ENCODE measurements at places on chromosomes 2 and 18. TPM values are rescaled to one million over a fixed set of nuclear protein-coding genes. Genes with fewer than 3 reads are reported as not detected.
A peak's percentile ranks its signal among the peaks of the same experiment; 100 is the strongest.

DNA sequence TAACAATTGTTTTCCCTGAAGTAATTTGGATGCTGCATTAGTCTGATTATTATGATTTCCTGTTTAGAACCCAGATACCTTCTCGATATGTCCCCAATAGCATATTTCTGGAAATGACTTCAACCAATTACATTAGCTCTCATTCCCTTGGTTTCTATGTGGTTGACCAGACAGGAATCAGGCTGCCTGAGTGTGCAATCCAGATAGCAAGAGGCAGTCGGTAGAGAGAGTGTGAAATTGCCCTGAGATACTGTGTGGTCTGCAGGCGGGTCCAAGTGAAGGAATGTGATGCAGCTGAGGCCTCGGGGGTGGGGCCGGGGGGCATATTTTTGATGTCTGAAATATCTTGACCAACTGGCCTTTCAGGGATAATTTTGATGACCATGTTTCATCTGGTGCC is 143.9 kb upstream of the ITGA6 start:
- DNase-seq, result no peak

DNA sequence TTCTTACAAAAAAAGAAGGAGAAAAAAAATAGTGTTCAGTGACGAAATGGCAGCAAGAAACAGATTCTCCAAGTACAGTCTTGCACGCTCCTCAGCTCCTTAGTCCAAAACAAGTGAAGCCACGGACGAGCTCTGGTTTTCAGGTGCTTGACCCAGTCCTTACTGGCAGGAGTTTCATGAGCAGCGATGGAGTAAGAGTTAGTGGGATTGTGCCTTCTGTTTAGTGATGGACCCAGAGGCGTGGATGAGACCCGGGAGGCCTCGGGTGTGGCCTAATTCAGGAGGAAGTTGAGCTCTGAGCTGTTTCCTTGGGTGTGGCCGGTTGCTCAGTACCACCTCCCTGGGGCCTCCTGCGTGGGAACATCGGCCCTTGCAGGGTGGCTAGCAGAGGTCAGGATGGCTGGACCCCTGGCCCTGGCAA is 52.0 kb downstream of the KIF5C start:
- DNase-seq, result no peak

Gene DES
- 3.0 TPM for total RNA-seq

Gene KIF3C
- 35.2 TPM for total RNA-seq

Gene CTDP1
- total RNA-seq, result 33.7 TPM

- DNase-seq, result no peak
These were observed 34.2 kb upstream of the NCOA1 start for GRCh38 chr2:24456599-24457556.

Gene ACVR1C
- total RNA-seq, result 0.81 TPM

DNA sequence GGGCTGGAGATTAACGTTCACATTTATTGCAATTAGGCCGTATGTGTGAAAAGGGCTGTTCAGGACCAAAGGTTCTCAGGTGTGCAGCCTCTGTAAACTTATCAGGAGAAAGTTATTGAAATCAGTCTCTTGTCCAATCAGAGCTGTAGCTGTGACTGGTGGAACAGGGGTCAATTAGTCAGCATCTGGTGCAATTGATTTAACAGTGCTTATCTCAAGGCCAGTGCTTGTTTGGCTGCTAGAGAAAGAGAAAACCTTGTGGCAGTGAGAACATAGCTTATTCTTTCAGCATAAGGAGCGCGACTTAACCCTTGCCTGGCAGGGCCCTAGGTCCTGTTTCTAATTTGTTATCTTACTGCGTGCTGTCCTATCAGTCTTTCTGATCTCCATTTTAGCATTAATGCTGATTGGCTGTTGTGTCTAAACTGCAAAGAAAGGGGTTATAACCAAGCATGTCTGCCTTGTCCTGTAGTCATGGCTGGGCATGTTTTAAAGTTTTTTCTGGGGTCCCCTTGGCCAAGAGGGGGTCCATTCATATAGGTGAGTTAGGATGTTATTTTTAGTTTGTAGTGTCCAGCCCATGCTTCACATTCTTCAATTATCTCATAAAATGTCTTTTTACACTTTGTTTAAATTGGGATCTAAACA is 66.4 kb downstream of the CYB5A start:
- DNase-seq, result no peak

Gene AOX1
- total RNA-seq, result 3.5 TPM

GRCh38 chr2:27093430-27094352 is 7.1 kb downstream of the KHK start:
- DNase-seq, result no peak

DNA sequence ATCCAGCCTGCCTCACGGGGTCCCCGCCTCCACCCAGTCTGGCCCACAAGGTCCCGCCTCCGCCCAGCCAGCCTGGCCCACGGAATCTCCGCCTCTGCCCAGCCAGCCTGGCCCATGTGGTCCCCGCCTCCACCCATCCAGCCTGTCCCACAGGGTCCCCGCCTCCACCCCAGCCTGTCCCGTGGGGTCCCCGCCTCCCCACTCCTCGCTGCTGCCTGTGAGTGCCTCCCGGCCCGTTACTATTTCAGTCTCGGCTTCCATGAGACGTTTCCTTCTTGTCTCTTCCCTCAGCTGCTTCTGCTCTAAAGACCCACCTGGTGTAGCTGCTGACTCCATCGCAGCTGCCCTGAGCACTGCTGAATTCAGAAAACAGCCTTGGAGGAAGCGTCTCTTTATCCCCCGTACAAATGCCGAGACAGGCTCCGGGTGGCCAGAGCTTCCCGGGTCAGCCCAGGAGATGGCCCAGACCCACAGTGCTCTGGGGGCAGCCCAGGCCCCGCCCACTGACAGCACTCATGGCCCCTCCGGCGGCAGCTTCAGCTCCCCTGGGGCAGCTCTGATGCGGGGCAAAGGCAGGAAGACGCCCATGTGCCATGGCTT is 69.8 kb downstream of the NFATC1 start:
- peak; percentile 68 for DNase-seq

- DNase-seq, result peak; percentile 19
These were observed 174.7 kb downstream of the RTP5 start for GRCh38 chr2:242044313-242044590.

GRCh38 chr18:50117863-50118262 is 77.1 kb downstream of the MYO5B start:
- no peak for DNase-seq

- no peak for DNase-seq
These were observed 14.6 kb downstream of the MROH2A start for GRCh38 chr2:233792720-233793119.

GRCh38 chr2:238097988-238098871 is 1.9 kb upstream of the ESPNL start:
- DNase-seq, result peak; percentile 84

GRCh38 chr2:67515538-67515937 is 118.4 kb downstream of the ETAA1 start:
- no peak for DNase-seq

Gene PROM2
- 4.0 TPM for total RNA-seq

- DNase-seq, result peak; percentile 37
These were observed 80.2 kb downstream of the NDUFA10 start for GRCh38 chr2:239944694-239945551.

DNA sequence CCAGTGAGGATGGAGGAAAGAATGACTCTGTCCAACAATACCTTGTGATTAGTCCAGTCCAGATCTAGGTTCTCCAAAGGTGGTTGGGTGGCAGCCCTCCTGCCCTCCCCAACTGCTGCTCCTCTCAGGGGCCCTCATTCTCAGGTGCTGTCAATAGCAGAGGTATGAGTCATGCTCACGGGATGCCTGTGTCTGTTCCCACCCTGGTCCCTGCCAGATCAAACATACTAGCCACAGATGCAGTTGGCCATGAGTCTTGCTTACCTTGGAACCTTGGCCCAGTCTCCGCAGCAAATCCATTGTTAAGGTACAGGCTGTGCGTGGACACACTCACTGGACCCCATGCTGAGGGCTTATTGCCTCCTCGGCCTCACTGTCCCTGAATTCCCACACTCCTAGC is 24.9 kb upstream of the RPIA start:
- DNase-seq, result peak; percentile 31

DNA sequence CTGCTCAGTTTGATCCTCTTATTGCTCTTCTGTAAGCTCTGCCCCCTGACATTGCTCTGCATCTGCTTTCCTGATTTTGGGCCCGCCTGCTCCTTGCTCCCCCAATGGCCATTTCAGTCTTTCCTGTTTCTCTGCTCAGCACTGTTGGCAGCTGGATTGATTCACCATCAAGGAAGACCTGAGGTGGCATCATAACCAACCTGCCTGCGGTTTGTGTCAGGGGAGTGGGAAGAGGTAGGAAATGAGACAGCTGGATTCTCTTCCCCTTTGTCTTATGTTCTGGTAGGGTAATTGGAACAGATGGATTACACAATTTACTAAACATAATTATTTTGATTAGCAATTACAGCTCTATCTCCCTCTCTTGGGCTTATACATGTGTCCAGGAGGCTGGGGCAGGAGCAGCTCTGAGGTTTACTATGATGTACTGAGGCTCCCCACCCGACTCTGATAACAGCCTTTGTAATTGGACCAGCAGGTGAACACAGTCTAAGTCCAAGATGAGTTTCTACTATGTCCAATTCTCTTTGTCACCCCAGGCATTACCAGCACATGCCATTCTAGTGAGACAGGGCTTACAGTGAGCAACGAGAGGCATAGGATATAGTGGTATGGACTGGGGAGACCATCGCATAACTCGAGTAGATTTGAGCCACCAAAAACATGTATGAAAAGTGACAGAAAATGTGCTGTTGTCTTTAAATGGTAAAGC is 151.8 kb upstream of the MMADHC start:
- no peak for DNase-seq

DNA sequence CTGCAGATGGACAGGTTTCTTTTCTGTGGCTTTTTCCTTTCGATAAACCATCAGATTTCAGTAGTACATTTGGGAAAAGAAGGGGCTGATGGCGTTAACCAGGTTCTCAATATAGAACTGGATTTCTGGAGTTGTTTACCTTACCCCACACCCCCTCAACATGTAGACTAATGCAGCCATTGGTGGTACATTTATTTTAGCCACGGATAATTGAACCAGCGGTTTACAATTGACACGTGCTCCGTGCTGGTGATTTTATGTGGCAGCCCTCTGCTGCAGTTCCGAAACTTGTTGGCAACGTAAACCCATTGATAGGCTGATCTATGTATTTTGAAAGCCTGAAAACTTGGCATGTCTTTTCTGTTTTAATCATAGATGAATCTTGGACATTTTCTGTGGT is 5.4 kb downstream of the SOX11 start:
- no peak for DNase-seq

- DNase-seq, result peak; percentile 15
These were observed 104.3 kb downstream of the NDUFA10 start for GRCh38 chr2:239920693-239921365.

Gene BABAM2
- total RNA-seq, result 25.9 TPM

Gene DPP4
- 2.8 TPM for total RNA-seq

Gene CTAGE1
- not detected for total RNA-seq

GRCh38 chr2:95275151-95275515 is 884 bp downstream of the PROM2 start:
- DNase-seq, result no peak

- no peak for DNase-seq
These were observed 43.7 kb upstream of the FOSL2 start for GRCh38 chr2:28348921-28349320.

GRCh38 chr2:145018502-145018901 is 498.6 kb upstream of the ZEB2 start:
- no peak for DNase-seq

DNA sequence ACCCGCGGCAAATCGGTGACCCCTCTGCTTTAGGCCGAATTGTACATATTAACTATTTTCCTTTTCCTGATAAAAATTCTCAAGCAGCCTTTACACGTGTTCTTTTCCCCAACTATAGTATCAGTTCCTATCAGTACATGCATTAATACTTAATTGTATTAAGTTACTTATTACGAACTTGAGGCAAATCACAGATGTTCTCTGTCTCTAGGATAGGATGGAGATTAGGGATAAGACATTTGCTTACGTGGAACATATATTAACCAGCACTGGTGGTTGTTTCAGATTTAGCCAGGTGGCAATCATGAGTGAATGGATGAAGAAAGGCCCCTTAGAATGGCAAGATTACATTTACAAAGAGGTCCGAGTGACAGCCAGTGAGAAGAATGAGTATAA is 675 bp downstream of the GEMIN6 start:
- no peak for DNase-seq

Gene MAP2
- total RNA-seq, result 0.87 TPM

Gene SPC25
- 28.5 TPM for total RNA-seq

DNA sequence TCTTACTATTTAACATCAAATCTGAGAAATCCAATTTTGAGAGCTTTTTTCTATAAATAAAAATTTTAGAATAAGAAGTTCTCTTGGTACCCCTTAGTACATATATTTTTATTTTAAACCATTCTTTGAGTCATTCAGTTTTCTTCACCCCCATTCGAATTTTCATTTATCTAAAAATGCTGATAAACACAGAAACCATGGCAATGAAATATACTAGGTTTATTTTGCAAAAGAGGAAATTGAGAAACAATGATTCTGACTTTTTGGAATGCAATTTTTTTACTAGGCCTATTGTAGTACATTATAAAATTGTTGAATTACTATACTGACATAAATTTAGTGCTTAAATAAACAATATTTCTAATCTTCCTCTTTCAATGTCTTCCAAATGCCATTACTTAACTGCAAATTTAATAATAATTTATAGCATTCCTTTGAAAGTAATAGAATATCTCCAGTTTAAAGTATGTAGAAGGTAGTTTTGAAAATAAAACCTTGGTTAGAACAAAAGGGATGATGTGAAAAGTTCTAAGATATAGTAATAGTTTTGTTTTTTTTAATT is 46.3 kb downstream of the TANK start:
- DNase-seq, result no peak

Gene CHRND
- not detected for total RNA-seq

DNA sequence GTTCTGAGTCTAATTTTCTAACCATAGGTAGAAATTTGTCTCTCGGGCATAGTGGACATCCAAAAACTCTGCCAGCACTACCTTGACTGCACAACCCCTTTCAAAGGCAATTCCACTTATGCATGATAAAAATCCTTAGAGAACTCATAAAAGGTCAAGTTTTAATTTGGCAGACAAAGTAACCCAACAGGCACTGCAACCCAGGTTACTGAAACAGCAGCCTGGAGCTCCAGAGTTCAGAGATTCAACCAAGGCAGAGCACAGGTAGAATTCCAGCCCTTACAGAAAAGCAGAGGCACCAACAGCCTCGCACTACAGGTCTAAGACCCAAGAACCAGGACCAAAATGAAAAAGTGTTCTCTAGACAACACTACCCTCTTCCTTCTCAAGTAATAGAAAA is 1.8 kb downstream of the DTNB start:
- DNase-seq, result no peak

Gene TPRKB
- 44.7 TPM for total RNA-seq

DNA sequence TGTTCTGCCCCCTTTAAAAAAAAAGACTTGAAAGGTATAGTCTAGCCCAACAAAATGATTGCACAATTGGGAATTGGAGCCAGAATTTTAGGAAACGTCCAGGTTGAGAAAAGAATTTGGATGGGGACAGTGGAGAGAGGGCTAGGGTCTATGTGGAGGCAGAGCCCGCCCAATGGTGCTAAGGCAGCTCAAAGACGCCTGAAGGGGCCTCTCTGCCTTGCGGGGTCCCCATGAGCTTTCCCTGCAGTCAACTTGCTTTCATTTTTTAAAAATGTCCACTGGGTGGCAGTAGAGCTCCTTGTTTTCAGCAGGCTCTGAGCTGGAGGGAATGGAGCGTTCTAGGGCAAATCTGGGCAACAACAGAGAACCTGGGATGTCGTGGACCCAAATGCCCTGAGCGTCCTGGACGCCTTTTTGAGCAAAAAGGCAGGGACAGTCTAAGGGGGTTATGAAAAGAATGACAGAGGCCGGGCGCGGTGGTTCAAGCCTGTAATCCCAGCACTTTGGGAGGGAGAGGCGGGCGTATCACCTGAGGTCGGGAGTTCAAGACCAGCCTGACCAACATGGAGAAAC is 40.2 kb upstream of the ITM2C start:
- DNase-seq, result peak; percentile 82

GRCh38 chr2:44130441-44130840 is 38.2 kb upstream of the PPM1B start:
- no peak for DNase-seq

- no peak for DNase-seq
These were observed 24.3 kb upstream of the PSMD14 start for GRCh38 chr2:161283926-161284325.
